Stimulated activated CD4-positive, alpha-beta T cell treated with anti-CD3 and anti-CD28 coated beads, Interleukin-4, amount 100 ng/mL, for 4 hours (primary cell): ENCODE measurements at places on chromosomes 11 and 22.

DNA sequence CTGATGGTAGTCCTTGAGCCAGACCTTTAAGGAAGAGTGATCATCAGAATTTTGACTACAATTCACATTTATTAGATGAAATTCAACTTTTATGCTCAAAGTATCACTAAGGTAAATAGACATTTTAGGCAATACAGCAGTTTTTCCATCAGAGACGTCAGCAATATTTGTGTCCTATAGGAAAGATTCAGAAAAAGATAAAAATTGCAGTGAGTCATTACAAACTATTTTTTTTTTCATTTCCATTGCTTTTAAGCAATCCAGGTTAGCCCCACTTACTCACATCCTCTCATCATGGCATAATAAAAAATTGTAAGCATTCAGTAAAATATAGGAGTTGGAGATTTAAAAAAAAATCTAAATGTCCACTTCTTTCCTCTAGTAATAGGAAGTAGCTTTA lies 46.9 kb downstream of the MSANTD4 start:
- DNase-seq = no peak

DNA sequence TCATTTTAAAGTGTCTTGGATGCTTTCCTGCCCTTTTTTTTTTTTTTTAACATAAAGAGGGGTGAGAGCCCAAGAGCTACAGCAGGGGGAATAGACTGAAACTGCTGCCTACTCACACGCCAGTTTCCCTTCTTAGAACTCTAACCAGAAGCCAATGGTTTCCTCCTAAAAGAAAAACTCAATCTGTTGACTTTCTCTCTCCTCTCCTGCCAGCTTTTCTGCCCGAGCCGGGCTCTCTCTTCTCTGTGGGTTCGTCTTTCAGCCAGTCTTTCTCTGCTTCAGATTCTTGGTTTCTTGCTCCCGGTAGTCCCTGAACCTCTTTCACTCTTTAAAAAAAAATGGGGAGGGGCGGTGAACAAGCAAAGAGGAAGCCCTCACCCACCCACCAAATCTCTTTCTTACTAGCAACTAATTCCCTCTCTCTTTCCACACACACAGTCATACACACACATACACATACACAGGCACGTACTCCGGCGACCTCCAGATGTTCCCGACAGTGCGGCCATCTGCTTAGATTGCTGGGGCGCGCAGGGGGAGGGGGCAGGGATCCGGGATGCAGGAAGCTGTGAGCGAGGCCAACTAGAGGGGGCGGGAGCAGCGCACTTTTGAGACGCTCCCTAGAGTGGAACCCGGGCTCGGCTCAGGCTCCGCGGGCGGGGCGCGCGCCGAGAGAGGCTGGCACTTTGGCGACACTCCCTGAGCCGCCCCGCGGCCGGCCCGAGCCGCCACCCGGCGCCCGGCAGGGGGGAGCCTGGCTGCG lies 444 bp upstream of the TSKU start:
- peak; percentile 30 for DNase-seq

DNA sequence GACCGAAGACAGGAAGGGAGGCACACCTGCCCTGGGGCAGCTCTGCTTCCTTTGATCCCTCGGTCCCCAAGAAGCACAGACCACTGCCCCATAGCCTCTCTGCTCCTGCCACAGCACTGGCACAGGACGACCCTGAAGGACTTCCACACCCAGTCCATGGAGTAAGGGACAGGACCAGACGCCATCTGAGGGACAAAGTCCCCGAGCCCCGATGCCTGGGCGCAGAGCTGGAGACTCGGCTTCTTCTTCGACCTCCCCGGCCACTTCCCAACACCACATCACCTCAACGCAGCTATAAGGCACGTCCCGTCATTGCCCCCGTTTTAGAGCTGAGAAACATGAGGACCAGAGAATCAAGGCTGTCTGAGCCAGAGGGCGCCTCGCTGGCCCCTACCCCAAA lies 310.5 kb downstream of the BRD1 start:
- no peak for DNase-seq

DNA sequence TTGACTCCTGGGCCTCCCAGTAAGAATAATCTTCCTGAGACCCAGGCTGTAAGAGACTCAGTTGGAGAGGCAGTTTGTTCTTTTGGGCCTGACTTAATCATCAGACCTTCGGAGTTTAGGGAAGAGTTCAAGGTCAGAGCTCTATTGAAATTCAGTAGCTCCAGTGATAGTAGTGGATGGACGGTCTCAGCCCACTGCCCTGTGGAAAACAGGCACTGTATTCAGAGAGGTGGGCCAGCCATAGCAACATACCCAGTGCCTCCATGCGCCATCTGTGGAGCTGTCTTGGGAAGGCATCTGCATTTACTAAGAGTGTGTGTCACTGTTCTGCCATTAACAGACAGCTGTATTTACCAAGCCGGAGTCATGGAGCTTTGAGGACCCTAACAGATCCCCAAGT lies 2.9 kb downstream of the SMARCB1 start:
- DNase-seq = no peak

- no peak for DNase-seq
These were observed 186.6 kb downstream of the MAML2 start for GRCh38 chr11:96156379-96156722.

DNA sequence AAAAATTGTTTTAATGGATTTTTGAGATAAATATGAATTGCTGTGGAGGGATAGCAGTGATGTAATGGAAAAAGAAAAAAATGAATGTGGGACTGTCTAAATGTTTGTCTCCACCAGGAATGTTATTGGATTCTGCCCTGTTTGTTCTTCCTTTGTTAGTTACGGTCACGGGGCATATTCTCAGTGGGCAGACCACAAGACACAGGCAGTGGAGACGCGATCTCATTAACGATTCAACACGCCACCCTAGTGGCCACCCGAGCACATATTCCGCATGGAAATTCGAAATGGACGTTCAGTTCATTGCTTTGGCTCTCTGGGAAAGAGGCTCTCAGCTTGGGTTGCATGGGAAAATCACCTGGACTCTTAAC lies 151.8 kb upstream of the TTC12 start:
- no peak for DNase-seq

- no peak for DNase-seq
These were observed 2.9 kb upstream of the MTA2 start for GRCh38 chr11:62604460-62605120.

GRCh38 chr11:111388420-111388819 lies 9.3 kb upstream of the POU2AF1 start:
- no peak for DNase-seq

DNA sequence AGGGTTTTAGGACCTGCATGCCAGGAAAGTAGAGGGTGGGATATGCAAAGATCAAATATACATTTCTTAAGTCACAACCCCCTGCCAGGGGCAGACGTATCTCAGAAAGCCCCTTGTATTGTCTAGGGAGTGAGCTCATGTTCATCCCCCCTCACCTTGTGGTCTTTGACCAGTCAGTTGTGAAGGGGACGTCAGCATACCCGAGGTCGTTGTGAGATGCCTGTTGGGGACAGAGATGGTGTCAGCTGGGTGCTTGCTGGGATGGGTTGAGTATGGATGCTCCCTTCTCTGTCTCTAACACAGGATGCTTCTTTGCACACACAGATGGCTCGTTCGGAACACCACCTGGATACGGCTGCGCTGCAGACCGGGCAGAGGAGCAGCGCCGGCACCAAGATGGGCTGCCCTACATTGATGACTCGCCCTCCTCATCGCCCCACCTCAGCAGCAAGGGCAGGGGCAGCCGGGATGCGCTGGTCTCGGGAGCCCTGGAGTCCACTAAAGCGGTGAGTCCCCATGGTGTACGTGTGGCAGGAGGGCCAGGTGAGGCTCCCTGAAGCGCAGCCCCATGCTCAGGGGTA lies 73.3 kb downstream of the BCR start:
- no peak for DNase-seq

GRCh38 chr22:43279867-43280522 lies 63.2 kb downstream of the SCUBE1 start:
- no peak for DNase-seq

DNA sequence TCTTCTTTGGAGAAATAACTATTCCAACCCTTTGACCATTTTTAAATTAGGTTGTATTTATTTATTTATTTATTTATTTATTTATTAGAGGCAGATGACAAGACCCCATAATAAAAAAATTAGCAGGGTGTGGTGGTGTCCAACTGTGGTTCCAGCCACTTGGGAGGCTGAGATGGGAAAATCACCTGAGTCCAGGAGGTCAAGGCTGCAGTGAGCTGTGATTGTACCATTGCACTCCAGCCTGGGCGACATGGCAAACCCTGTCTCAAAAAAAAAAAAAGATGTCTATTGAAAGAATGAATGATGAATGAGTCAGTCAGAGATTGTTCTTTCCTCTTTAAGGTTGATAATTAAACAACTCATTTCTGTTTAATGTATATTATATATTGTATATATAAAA lies 129.6 kb downstream of the WNT11 start:
- DNase-seq = no peak

- no peak for DNase-seq
These were observed 44.7 kb downstream of the ABTB2 start for GRCh38 chr11:34313099-34313517.

- no peak for DNase-seq
These were observed 350.6 kb upstream of the RAG2 start for GRCh38 chr11:36948460-36949127.

- DNase-seq = no peak
These were observed 15.5 kb downstream of the RBX1 start for GRCh38 chr22:40966726-40967085.

DNA sequence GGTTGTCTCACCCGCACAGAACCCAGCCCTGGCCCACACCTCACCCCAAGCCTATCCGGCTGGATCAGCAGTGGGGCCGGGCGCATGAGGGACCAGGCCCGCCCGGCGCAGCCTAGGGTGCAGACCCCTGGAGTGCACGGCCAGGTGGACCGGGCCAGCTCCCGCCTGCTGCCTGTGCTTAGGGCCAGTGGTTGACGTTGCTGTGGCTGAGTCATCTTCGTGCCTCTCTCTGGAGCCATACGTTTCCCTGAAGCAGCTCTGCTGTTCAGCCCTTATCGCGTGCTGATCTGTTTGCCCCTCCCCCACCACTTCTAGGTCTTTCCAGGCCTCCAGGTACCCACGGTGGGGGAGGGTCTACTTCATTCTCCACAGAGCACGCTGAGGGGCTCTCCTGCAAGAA lies 39.5 kb downstream of the CDKN1C start:
- DNase-seq = no peak

DNA sequence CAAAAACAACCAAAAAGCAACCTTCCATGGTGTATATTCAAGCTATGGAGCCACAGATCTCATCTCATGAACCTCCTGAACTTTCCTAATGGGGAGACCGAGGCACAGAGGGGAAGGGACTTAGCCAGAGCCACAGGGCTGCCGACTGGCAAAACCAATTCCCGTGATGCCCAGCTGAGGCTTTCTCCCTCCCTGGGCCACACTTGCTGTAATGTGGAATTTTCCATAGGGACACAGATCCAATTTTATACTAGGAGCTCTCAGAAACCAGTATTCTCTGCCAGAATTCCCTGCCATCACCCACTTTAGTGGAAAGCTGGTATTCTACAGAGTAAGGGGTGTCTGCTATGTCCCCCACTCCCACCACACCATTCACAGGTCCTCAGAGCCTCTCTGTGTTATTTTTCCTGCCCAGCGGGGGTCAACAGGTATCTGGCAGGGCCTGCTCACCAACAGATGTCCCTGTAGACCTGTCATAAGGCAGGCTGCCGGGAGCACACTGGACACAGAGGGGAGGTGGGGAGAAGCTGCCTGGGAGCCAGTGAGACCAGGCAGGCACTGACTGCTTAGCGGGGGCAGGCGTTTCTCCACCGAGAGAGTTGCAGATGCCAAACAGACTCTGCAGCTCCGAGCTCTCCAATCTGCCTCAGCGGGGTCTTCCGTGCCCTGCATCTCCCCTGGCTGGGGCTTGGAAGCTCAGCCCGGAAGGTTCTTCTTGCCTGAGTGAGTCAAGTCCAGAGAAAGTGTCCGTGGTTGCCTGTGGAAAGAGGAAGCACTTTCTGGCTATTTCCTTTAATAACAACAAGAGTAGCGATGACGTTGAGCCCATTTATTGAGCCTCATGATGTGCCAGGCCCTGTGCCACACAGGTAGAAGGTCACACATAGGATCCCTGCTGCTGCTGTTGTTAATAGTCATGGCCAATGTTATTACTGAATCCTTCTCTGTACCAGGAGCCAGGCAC lies 26.3 kb downstream of the RPS6KA4 start:
- DNase-seq = no peak

DNA sequence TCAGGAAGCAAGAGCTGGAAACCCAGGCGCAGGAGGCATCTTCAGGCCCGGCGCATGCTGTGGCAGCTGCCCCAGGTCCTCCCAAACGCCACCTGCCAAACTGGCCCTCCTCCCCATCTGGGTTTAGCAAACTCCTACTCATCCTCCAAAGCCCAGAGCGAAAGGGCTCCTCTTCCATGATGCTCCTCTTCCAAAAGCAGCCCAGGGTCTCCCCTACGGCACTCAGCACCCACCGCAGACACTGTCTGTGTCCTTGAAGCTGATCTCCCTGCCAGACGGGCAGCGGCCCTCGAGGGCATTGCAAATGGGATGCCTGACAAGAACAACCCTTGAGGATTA lies 25.9 kb downstream of the CDKN1C start:
- DNase-seq = no peak

DNA sequence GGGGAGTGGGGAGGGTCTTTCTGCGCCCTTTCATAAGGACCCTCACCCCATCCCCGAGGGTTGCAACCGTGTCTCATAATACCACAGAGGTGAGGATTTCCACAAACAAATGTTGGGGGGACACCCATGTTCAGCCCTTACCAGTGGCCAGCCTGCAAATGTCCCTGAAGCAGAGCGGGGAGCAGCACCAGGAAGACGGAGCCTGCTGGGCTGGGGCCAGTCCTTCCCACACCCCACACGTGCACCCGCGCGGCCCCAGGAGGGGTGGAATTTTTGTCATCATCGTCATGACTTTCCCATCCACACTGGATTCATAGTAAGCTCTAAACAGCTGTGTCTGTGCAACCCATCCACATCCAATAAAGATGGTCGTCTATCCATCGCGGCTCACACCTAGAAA lies 409.8 kb downstream of the BRD1 start:
- DNase-seq = no peak

GRCh38 chr11:60971520-60971919 lies at the start of gene CD6:
CD6 (plus strand) TSS chr11:60971680; CDS start chr11:60971866, 186 bp downstream.
- DNase-seq = peak; percentile 59

DNA sequence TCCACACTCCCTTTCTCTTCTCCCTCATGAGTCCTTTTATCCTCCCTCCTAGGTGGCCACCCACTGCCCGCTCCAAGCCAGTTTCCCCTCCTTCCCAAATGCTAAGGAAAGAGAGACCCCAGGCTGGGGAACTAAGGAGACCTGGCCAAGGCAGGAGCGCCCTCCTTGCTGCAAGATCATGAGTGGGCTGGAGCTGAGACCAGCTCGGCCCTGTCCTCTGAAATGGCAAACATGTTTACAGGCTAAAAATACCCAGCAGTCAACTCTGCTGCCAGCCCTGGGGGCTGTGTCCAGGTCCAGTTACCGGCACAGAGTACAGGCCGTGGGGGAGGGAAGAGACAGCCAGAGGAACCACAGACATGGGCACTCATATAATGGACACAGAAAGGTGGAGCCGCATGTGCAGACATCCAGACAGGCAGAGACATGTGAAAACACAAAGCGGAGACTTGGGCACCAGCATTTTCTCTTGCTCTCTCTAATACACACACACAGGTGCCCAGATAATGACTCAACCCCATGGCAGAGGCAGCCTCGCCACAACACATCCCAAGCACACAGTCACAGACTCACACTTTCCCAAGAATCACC lies 1.2 kb upstream of the AHNAK start:
- DNase-seq = no peak
